Stimulated activated CD8-positive, alpha-beta memory T cell treated with anti-CD3 and anti-CD28 coated beads, Interleukin-7, amount 100 ng/mL, for 48 hours (primary cell): ENCODE measurements at places on chromosomes 13 and 19.

DNA sequence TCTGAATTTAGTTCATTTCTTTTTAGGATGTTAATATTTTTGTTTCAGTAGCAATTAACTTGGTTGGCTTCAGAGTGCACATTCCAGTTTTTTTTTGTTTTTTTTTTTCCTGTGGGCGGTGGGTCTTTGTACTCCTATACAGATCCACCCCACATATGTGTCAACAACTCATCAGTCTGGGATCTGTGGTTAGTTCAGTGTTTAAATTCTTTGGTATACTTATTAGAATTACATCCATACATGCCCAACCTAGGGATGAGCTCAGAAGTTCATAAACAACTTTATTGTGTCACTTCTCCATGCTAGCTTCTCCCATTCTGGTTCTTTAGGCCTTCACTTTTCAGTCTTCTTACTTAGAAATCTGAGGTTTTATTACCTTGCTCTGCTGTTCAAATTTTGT lies 50.9 kb downstream of the PCCA start:
- no peak for DNase-seq

DNA sequence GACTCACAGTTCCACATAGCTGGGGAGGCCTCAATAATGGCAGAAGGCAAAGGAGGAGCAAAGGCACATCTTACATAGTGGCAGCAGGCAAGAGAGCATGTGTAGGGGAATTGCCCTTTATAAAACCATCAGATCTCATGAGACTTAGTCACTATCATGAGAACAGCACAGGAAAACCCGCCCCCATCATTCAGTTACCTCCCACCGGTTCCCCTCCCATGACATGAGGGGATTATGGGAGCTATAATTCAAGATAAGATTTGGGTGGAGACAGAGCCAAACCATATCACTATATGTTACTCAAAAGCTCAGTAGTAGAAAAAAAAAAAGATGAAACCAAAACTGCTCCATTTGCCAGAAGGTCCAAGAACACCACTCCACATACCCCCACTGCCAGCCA lies 58.5 kb downstream of the DNAJC15 start:
- DNase-seq = no peak

GRCh38 chr13:113273321-113273720 lies 23.7 kb upstream of the LAMP1 start:
- no peak for DNase-seq

DNA sequence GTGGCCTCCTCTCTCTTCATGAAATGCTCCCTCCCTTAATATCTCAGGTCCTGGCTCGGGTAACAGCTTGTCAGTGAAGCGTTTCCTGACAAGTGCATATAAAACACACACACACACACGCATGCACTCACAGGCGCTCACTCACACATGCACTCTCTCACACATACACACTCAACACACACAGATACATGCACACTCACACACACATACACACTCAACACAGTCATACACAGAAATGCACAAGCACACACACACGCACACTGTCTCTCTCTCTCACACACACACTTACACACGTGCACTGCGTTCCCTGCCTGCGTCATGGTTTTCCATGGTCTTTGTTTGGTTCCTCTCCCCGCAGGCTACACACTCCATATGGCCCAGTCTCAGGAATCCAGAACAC lies 344.1 kb downstream of the UQCRFS1 start:
- no peak for DNase-seq

GRCh38 chr19:50162988-50163387 lies at the start of gene IZUMO2:
IZUMO2 (minus strand) TSS chr19:50163281; CDS start chr19:50163194, 87 bp downstream.
- DNase-seq = no peak

DNA sequence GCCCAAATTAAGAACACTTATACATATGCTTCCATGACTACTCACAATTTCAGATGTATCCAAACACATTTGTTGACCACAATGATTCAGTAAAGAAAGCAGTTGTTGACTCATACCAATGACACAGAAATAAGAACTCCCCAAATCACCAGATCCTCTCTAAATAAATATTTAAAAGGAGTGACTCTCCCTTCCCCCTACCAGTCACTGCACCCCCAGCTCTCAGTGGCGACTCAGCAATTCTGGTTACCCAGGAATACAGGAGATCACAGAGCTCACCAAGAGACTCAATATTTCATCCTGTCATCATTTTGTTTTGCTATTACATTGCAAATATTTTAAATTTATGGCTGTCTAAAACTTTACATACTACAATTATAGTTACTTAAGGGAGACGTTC lies 131.5 kb downstream of the RGCC start:
- peak; percentile 40 for DNase-seq

DNA sequence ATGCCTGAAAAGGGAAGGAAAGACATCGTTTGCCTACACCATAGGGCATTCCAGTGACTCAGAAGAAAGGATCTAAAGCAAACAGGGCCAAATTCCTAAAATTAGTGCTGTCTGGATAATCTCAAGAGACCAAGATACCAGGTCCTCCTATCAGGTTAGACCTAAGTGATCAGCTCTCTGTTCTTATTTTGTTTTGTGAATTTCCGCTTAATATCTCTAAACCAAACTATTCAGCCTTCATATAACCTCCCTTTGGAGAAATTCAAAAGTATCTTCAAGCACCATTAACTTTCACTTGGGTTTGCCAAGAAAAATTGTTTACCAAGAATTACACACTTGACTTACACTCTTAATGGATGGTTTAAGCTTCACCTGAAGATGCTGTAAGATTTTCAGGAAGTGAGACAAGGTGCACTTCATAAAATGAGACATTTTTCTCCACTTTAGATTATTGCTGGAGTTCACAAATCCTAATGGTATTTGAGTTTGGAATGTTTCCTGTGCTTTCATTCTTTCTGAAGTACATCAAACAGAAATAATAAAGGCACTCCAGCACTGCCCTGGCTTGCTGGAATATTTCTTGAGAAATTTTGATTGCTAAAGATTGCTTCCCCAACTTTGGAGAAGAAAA lies 376.1 kb downstream of the LMO7 start:
- no peak for DNase-seq

DNA sequence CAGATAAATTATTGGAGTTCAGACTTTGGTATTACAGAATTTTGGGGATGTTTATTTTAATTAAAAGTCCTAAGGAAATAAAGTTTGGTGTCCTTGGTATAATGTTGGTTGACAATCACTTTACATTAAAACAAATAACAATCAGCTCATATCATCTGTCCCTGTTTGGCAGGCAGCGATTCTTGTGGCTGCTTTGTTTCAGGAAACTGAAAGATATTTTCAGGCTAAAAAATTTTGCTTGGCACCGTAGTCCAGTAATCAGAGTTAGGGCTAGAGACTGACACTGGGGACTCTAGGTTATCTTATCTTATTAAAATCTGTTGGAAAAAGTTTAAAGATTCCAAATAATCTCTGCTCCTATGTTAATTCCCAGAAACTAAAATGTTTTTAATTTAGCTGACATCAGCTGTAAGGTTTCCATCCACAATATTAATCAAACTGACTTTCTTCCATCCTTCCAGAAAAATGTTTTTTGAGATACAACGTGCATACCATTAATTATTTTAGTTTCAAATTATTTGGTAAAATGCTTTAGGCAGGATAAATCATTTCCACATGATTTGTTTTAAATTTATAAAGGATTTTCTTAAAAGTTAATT lies 97.6 kb downstream of the ZIC5 start:
- DNase-seq = no peak

DNA sequence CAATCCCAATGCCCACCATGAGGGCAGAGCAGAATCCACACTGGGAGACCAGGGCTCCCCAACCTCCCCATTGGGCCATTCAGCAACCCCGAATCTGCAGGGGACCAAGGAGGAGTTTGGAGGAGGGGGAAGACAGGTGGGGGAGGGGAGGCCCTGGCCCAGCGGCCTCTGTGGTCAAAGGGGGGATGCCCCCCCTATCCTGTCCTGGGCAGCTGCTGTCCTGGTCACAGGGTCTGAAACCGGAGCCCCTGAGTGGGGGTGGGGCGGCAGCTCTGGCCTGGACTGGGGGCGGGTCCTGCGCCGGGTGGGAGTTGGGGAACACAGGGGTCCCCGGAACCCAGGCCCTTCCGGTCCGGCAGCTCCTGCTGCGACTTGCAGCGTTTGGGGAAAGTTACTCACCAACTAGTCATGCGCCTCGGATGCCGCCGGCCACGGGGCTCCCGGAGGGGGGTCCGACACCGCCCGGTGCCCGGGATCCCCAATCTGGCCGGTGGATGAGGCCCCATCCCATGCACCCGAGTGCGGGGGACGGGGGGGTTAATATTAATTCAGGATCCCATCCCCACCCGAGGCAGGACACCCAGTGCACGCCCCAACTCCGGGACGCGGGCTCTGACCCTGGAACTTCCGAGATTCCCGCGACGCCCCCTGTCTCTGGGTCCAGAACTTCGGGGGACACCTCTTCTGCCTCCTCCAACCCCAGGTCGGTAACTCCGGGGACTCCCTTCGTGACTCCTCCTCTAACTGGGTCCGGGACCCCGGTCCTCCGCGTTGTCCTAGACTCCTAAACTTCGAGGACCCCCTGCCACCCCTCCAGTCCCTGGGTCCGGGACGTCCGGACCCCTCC lies 872 bp downstream of the HOMER3 start:
- no peak for DNase-seq

DNA sequence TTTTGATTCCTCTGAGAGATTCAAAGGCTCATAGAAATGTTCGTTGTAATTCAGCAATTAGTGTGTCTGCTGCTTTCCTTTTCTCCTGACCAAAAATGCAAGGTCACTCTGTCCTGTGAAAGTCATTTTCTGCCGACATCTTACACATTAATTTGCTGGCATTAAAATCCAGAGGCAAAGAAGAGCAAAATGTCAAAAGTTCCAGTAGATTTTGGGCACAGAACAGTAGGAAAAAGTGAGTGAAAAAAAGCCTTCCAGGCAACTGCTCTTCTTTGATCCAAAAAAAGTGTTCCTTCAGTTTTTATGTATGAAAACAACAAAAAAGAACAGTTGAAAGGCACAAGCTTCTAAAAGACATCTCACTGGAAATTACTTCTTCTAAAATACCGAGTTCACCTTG lies 413.8 kb downstream of the FOXO1 start:
- DNase-seq = no peak

GRCh38 chr13:47241446-47241845 lies 344.6 kb upstream of the HTR2A start:
- DNase-seq = no peak

- DNase-seq = no peak
Measured at GRCh38 chr13:54078271-54078870, 1049.8 kb downstream of the OLFM4 start.

GRCh38 chr13:104114101-104114500 lies 1047.9 kb upstream of the SLC10A2 start:
- DNase-seq = no peak

DNA sequence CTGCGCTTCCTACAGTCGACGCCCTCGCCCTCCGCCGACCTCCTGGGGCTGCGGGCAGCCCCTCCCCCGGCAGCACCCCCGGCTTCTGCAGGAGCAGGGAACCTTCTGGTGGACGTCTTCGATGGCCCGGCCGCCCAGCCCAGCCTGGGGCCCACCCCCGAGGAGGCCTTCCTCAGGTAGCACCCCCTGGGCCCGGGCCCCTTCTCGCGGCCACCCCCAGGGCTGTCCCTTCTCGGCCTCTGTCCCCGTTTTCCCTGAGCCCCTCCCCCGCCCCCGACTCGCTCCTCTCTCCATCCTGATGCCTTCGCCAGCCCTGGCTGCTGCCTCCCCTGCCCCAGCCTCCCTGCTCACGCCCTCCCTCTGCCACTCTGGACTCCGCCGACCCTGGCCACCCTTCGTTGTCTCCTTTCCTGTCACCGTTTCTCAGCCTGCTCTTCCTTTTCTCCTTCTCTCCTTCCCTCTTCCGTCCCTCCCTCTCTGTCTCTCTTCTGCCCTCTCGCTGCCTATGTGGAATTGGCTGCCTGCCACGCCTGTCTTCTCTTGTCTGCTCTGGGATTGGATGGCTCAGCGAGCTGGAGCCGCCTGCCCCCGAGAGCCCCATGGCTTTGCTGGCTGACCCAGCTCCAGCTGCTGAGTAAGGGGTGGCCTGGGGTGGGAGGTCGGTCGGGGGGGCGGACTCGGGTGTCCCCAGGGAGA lies 11.0 kb downstream of the FUZ start:
- no peak for DNase-seq

DNA sequence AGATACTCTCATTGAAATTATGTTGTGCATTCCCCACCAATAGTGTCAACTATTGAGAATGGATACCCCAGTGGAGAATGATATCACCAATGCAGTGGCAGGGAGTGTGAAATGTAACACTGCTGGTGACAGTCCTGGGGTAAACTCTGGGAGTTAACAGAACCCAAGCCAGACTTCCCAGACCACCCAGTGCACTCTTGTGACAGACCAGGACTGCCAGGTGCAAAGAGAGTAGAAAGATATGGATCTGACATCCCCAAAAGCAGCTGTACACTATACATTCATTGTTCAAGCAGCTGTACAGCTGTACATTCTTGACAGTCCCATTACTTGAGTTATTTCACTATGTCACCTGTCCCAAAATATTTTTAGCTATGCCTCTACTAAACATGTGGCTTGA lies 886.6 kb downstream of the DIAPH3 start:
- no peak for DNase-seq

- DNase-seq = no peak
Measured at GRCh38 chr13:94369972-94370436, 109.5 kb downstream of the DCT start.

DNA sequence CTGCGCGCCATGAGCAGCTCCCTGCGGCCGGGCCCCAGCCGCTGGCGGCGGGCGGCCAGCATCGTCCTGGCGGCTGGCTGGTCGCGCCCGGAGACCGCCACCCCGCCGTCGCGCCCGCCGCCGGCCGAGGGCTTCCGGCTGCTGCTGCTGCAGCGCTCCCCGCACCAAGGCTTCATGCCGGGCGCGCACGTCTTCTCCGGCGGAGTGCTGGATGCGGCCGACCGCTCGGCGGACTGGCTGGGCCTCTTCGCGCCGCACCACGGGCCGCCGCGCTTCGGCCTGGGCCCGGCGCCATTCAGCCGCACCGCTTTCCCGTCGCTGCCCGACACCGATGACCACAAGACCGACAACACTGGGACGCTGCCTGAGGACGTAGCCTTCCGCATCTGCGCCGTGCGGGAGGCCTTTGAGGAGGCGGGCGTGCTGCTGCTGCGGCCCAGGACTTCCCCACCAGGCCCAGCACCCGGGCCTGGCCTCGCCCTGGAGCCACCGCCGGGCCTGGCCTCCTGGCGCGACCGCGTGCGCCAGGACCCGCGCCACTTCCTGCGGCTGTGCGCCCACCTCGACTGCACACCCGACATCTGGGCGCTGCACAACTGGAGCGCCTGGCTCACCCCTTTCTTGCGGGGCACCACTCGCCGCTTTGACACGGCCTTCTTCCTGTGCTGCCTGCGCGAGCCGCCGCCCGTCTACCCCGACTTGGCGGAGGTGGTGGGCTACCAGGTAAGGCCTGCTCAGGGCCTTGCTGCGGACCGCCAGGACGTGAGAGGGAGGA lies 518 bp downstream of the NUDT19 start:
- peak; percentile 33 for DNase-seq

DNA sequence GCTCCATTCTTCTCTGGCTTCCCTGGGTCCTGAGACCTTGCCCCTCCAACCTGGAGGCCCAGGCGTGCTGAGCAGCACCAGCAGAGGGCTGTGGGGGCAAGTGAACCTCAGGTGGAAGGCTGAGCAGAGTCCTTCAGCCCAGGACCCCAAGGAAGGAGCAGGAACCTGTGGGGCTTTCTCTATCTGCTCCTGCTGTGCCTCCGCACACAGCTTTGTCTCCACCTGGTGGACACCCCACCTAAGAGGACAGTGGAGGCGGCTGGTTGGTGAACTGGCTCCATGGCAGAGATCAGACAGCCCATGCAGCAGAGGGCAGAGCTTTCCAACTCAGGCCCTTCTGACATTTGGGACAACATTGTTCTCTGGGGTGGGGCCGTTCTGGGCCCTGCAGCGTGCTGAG lies 19.7 kb downstream of the ZFR2 start:
- DNase-seq = peak; percentile 31
